ENCODE measurements at places on chromosomes 12 and 14.

GRCh38 chr12:5745251-5745888, 199.7 kb downstream of the ANO2 start:
- DNase-seq: peak; percentile 43

DNA sequence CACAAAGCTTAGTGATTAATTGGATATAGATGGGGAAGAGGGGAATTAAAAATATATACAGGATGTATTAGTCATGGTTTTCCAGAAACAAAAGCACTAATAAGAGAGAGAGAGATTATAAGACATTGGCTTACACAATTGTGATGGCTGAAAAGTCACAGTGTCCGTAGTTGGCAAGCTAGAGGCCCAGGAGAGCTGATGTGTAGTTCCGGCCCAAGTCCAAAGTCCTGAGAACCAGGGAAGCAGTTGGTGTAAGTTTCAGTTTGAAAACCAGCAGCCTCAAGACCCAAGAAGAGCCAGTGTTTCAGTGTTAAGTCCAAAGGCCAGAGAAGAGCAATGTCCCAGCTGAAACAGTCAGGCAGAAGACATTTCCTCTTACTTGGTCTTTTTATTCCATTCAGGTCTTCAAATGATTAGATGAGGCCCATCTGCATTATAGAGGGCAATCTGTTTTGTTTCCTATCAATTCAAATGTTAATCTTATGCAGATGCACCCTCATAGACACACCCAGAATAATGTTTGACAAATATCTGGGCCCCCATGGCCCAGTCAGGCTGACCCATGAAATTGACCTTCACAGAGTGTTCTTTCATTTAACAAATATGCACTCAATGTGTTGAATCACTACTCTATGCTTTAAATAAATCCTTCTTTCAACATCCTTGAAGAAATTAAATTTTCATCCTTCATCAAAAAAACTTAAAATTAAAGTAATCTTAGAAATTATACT, 67.2 kb upstream of the DIO2 start:
- no peak for DNase-seq

DNA sequence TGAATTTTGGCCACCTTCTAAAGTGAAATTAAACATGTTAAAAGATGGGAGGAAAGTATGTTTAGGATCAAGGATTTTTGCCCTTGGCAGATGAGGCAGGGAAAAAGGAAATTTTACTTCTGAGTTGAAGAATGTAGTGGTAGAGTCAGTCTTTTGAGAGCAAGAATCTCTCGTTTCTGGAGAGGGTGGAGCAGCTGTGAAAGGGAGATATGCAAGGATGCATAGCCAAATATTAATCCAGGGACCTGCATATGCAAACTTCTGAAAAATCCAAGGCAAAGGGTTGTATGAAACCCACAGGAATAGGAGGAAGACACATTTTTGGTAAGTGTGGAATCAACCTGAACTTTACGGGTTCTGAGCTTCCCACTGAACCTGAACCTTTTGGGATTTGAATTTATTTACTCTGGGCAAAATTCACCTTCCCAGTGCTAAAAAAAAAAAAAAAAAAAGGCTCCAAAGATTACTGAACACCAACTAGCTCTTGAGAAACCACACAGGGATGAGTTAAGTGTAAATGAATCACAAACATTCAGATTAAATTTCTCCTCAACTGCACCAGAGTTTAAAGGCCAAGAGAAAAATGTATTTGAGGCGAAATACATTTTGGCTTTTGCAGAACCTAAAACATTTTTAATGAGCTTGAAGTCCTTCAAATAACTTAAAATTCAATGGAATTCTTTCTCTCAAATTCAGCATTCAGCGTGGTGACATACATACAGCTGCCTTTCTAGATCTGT, 187.1 kb upstream of the CDKN3 start:
- no peak for DNase-seq

DNA sequence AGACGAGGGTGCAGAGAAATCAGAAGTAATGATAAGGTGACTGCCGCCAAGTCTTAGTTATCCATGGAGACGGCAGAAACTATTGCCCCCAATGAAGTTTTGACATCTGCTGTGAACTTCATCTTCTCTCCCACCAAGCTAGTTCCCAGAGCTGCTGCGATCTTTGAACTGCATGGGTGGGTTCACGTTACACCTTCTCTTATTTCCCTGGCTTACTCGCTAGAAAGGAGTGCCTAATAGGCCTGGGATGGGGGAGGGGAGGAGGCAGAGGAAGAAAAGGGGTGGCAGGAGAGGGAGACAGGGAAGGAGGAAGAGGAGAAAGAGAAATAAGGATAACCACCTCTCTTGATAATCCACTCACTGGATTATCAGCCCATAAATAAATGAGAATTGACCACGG, 157.1 kb downstream of the NTF3 start:
- DNase-seq: no peak

GRCh38 chr12:28536088-28536487, 345.8 kb downstream of the CCDC91 start:
- no peak for DNase-seq

- DNase-seq: no peak
Measured at GRCh38 chr12:68303850-68304249, 28.3 kb downstream of the MDM1 start.

- DNase-seq: no peak
Measured at GRCh38 chr14:95039993-95040348, 117.4 kb downstream of the DICER1 start.

- DNase-seq: no peak
Measured at GRCh38 chr14:72560331-72560730, 333.6 kb downstream of the DPF3 start.

DNA sequence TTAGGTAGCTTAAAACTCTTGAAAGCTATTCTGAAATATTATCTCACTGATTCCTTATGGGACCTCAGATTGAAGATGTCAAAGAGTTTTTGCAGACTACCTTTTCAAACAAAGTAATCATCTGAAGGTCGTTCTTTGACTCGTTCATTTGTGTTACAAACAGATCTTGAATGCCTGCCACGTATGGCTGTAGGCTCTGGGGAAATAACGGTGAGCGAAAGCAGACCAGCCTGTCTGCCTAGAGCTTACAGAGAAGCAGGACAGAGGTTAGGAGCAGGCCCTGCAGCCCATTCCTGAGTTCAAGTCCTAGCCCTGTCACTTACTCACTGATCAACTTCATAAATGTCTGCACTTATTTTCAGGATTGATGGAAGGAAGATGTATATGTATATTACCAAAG, 83.6 kb downstream of the FLRT2 start:
- no peak for DNase-seq

DNA sequence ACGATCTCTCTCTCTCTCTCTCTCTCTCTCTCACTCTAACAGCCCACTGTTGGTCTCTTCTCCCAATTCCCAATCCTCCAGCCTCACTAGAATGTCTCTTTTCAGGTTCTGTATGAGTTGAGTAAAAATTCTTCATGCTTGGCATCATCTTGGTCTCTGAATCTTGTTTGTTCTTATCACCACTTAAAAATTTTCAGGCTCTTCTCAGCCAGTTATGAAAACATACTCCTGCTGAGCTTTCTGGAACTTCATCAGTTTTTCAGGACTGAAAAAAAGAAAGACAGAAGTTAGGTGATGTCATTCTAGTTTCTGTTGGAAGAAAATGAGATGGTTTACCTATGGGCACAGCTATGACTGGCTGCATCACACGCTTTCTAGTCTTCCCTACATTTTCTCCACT, 11.5 kb upstream of the IL22 start:
- DNase-seq: no peak

- DNase-seq: no peak
Measured at GRCh38 chr14:88998027-88998426, 173.6 kb downstream of the TTC8 start.

DNA sequence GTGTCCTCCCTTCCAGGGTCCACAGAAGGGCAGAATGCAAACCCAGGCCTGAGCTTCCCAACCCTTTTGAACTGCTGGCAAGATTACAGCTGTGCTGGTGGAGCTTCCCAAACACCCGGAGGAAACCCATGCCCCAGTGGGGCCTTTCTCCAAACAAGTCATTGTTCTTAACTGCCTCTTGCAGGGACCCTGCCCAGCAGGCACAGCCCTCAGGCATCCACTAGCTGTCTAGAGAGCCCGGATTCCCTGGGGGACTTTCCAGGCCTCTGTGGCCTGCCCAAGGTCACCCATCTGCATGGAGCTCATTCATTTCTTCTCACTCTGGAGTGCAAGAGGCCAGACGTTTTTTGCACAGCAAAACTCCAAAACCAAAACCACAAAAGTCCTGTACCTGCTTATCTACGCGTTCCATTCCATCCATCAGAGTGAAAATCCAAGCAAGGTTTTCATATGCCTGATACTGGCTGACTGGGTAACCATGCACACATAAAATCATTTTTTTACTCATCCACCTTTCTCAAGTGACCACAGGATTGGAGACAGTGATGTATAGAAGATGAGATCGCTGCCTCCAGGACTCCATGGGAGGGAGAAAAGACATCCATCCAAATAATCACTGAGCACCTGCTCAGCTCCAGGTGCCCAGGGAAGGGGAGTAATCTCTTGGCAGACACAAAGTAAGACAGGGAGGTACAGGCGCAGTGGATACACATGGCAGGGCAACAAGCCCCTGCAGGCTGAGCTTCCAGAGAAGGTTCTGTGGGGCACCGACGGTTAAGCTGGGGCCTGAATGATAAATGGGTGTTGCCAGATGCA, 17.2 kb upstream of the BDKRB2 start:
- no peak for DNase-seq

Measured in activated CD8-positive, alpha-beta memory T cell treated with anti-CD3 and anti-CD28 coated beads, Interleukin-2, amount 50 U/mL, for 4 hours (primary cell).